ENCODE measurements at places on chromosomes 11 and 22.

- DNase-seq = no peak
Observed at GRCh38 chr22:17235149-17235655, 16.0 kb upstream of the ADA2 start.

GRCh38 chr22:39808081-39808480, 85.5 kb downstream of the ENTHD1 start:
- DNase-seq = no peak

DNA sequence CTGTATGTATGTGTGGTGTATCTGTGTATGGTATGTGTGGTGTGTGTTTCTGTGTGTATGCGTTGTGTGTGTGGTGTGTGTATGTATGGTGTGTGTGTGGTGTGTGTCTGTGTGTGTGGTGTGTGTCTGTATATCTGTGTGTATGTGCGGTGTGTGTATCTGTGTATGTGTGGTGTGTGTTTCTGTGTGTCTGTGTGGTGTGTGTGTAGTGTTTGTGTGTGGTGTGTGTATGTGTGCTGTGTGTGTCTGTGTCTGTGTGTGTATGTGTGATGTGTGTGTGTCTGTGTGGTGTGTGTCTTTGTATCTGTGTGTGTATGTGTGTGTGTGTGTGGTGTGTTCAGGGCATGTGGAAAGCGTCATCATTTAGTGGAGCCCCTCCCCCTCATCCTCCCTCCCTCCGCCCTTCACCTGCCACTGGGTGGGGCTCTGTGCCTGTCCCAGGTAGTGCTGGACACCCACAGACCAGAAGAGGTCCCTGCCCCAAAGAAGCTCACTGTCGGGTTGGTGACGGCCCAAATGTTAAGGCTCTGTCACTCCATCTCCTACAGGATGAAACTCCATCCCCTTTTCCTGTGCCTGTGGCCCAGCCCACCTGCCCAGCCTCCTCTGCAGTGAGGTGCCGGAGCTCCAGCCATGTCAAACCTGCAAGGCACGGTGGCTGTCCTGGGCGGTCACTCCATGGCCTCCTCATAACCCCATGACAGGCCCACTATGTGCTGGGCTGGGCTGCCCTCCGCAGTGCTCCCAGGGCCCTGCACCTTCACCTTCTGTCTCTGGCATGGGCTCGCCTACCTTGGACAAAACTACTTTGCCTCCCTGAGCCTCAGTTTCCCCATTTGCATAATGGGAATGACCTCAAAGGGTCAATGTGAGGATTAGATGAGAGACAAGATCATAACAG, 23.4 kb upstream of the SHISAL1 start:
- no peak for DNase-seq

DNA sequence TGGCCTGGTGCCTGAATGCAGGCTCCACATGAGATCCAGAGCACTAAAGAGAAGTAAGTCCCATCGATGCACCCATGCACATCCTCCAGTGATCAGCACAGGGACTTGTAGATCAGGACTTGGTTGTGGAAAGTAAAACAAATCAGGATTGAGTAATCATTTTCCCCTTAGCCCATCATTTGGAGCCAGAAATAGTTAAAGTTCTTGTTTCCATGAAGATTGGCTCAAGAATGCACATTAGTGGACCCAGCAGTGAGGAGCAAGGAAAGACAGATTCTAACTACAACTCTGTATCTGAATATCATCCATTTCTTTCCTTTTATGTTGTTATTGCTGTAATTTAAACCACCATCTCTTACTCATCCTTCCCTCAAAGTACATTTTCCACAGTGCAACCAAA, 19.1 kb downstream of the CCDC83 start:
- DNase-seq = no peak

DNA sequence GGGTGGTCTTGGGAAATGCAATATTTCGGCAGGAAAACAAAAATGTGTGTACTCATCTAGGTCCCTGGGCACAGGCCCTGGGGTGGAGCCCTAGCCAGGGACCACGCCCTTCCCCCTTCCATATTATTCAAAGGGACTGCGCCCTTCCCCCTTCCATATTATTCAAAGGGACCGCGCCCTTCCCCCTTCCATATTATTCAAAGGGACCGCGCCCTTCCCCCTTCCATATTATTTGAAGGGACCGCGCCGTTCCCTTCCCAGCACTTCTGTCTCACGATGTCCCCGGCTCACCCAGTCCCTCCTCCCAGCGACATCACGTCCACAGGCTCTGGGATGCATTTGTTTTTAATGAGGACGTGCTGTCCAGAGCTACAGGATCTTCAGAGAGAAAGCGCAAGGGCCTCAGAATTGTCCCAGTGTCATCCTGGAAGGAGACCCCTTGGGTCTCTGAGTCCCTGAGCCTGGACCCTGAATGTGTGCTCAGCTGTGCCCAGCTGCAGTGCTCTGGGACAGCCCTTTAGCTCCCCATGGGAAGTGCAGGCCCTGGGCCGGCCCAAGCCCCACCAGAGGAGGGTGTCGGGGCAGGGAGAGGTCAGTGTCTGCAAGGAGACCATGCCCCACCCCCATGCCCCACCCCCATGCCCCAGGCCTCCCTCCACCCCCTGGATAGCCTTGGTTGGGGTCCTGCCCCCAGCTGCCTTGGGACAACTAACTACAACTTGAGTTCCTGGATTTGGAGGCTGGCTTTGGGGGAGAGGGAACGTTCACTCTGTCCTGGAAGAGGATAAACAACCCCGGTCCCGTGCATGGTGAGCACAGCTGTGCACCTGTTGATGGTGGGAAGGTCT, 810.0 kb downstream of the BRD1 start:
- no peak for DNase-seq

Measured in MV-4-11 (cell line).